ENCODE measurements at places on chromosomes 5 and 9.

- DNase-seq = no peak
Measured at GRCh38 chr9:127877566-127877998, at the start of gene AK1. AK1 (minus strand) TSS chr9:127877675; CDS start chr9:127874617, 3,058 bp downstream.

DNA sequence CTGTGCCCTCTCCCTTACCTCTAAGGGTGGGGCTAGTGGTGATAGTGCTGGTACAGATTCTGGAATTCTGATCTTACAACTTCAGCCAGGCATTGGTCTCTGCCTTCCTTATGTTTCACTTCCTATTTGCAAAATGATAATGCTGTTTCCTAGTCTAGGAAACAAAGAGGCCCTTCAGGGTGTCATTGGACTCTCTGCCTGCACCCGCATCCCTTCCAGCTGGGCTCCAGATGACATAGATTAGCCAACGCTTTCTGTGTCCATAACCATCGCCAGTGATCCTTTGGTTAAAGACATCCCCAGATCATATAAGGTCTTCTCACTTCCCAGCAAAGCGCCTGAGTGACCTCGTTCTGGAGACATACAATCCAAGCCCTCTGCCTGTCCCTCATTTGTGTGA is 180.7 kb downstream of the ERCC6L2 start:
- no peak for DNase-seq

GRCh38 chr5:84378420-84378819 is 6.3 kb downstream of the EDIL3 start:
- no peak for DNase-seq

- DNase-seq = no peak
Measured at GRCh38 chr5:122727112-122727541, 47.8 kb upstream of the SNX2 start.

DNA sequence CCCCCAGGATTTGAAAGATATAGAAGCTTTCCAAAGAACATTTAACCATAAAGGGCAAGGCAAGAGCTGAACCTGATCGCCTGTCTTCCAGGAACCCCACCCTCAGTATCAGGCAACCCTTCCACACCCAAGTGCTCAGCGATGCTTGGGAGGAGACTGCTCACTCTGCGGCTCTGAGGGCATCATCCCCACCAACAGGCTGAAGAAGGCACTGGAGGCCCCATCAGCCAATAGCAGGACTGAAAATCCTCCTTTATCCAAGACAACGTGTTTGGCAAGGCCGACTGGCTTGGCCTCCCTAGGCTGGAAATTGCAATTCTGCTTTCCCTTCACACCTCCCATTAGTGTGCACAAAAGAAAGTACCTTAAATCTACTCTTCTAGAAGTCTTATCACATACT is 1.4 kb upstream of the PPP2CA start:
- DNase-seq = no peak

DNA sequence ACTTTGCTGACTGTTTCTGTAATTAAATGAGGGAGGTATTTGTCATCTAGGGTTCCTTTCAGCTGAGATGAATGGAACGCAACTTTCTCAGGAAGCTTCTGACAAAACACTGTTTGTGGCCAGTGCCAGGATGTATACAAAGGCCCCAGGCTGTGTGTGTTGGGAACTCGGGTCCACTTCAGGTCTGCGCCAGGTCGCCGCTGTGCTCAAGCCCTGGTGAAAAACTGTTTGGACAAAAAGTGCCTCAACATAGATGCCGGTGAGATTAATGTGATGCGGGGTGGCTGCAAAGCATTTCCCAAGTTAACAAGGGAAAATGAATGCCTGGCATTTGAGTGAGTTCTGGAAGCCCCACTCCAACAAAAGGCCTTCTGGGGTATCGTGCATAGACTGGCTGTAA is 156.4 kb downstream of the GABBR2 start:
- DNase-seq = no peak

- DNase-seq = no peak
Measured at GRCh38 chr5:159987031-159987674, 21.8 kb upstream of the TTC1 start.

DNA sequence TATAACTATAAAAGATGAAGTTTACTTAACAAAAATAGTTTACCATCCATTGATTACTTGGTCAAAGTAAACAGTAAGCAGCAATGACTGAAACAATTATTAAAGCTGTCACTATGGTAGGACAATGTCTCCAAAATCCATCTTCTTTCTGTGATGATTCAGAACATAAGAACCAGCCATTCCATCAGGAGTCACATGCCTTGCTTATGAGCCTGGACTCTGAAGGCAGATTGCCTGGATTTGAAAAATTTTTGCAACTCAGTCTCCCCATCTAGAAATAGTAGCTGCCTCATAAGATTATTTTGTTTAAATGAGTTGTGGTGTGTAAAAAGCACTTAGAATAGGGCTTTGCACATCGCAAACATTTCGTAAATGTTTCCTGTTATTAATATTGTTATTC is 136.2 kb downstream of the LIFR start:
- DNase-seq = no peak

GRCh38 chr9:134187891-134188385 is 23.6 kb upstream of the RNU6ATAC start:
- no peak for DNase-seq

GRCh38 chr5:170313344-170313743 is 15.8 kb upstream of the LCP2 start:
- no peak for DNase-seq

GRCh38 chr5:142319560-142320429 is 5.0 kb downstream of the SPRY4 start:
- DNase-seq = no peak

DNA sequence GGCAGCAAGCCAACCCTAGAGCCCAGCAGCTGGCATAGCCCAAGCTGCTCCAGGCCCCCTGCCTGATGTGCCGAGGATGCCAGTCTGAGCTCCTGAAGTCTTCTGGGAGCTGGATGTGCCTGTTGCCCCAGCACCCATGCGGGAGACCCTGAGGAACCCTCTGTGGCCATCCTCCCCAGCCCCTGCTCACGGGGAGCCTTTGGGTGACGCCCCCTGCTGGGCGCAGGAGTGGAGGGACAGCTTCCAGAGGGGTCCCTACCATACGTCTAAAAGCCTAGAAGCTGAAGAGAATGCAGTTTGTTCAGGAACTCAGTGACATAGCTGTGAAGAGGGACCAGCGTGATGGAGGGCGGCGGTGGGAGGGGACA is 33.1 kb upstream of the MVB12B start:
- no peak for DNase-seq

- no peak for DNase-seq
Measured at GRCh38 chr9:118829334-118829733, 539.9 kb downstream of the BRINP1 start.

GRCh38 chr5:160260881-160261815 is 31.8 kb downstream of the FABP6 start:
- DNase-seq = no peak

- no peak for DNase-seq
Measured at GRCh38 chr9:100445161-100445902, 18.4 kb downstream of the MSANTD3 start.

DNA sequence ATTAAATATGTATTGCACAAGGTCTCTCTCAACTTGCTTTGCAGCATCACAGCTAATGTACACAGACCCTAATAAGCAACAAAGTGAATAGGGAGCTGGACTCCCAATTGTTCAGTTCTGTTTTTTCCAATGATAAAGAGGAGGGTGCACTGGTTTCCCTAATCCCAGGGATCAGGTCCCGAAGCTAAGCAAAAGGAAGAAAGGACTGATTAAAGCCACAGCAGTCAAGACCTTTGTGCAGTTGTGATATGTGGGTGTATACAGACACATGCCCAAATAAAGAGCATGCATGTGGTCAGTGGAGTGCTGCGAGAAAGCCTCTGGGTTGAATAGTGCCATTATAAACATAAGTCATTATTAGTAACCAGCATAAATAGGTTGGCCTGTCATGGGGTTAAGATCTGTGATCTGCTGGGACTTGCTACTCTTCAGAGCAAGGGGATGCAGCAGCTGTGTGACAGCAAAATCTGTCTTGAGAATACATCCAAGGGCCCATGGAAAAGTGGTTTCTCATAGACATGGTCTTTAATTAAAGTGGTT is 1863.1 kb upstream of the WWC1 start:
- no peak for DNase-seq

- DNase-seq = no peak
Measured at GRCh38 chr5:59416451-59416850, 477.1 kb downstream of the PDE4D start.

DNA sequence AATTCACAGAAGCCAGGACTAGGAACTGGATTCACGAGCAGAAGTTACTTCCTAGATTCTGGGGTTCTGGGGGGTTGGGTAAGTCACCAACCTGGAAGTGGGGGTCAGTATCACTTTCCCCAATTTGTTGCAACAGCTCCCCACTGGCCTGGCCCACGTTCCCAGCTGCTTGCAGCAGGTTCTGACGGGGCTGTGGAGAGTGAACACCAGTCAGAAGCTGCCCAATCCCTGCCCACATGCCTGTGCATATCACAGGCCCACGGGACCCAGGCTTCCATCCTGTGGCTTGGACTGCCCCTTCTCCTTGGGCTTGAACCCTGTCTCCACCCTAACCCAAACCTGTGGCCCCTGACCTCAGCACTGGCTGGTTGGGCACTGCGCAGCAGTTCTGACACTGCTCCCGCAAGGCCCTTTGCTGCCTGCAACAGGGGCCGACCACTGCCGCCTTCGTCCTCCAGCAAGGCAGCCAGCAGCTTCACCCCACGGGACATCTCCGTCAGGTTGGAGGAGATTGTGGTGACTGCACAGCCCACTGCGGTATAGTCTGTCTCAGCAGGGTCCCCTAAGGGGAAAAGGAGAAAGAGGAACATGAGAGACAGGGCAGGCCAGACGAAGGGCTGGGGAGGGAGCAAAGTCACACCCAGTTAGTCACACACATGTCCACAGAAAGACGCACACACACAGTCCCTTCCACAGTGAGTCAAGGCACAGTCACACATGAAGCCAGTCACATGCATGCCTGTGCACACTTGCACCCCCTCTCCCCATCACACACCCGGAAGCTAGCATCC is 13.1 kb downstream of the TLN1 start:
- peak; percentile 71 for DNase-seq

- no peak for DNase-seq
Measured at GRCh38 chr9:2466703-2467102, 154.9 kb upstream of the VLDLR start.

- peak; percentile 85 for DNase-seq
Measured at GRCh38 chr9:126158588-126159429, 167.8 kb upstream of the MVB12B start.

DNA sequence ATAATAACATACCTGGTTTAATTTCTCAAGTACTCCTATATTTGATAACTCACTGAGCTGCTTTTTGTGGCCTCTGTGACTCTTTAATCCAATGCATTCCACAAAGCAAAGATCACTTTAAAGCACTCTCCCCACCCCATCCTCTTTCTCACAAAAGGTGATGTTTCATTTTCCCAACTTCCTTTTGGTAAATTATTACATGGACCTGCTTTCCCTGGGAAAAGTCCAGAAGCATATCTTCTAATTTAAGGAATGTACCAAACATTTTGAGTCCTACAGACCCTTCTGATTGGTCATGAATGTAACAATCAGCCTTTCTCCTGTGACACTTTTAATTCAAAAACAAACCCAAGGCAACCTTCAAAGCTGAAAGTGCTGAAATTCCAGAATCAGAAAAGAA is 71.1 kb downstream of the MLLT3 start:
- DNase-seq = no peak

DNA sequence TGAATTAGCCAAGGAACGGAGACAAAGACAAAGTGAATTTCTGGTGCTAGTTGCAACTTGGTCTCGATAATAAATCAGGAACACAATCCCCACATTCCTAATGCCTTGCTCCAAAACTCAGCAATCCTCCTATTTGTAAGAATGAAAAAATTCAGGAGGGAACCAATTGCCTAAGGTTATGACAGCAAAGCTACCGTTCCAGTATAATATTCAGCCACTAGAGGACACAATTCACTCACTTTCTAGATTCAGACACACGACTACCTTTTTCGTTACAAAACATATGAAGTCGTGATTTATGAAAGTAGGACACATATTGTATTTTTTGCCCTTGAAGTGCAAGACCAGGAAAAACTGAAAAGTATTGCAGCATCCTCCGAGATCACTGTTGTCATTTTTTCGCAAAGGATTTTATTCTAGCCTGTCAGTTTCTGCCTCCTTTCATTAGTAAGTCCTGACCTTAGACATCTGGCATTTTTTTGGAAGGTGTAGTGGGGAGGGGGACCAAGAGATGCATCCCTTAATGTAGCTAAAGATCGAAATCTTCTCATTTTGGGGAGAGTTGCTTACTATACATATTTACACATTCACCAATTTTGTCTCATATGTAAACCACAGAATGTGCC is 133.1 kb downstream of the DOCK8 start:
- no peak for DNase-seq

GRCh38 chr5:126499278-126499677 is 76.1 kb downstream of the GRAMD2B start:
- no peak for DNase-seq

GRCh38 chr5:120345947-120346346 is 118.2 kb upstream of the PRR16 start:
- DNase-seq = no peak

- peak; percentile 49 for DNase-seq
Measured at GRCh38 chr5:134133995-134134541, 19.6 kb downstream of the TCF7 start.

GRCh38 chr5:135468541-135468940 is 16.4 kb upstream of the TIFAB start:
- peak; percentile 53 for DNase-seq

- no peak for DNase-seq
Measured at GRCh38 chr5:67192719-67193438, 3.7 kb downstream of the CD180 start.

DNA sequence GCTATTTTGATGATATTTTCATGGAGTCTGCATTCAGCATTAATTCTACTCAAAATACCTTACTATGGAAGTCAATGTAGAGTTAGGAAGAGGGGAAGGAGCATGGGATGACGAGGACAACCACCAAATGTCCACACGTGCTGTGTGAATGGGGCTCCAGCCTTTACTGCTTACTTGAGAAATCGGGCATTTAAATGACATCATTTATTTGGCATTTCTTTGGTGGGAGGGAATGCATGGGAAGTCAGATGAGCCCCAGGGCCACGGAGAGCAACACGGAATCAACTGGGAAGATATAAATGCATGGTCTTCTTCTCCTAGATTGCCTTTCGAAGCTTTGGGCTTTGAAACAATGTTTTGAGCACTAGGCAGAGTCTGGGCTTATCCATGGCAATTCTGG is 458.5 kb upstream of the KLF4 start:
- no peak for DNase-seq

DNA sequence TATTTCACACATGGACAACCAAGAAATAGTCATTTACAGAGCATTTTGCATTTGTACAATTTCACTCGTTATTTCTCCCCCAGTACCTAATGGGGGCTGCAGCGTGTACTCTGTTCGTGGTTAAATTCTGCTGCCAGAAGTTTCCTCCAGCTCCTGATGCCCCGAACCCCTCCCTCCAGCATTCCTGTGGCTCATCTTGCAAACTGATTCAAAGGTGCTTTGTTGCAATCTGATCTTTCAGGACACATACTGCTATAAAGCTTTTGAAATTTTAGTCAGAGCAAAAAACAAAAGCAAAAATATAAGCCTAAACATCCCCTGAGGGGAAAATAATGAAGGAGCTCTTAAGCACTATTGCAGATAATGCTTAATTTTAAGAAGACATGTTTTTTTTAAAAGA is 27.7 kb downstream of the UBLCP1 start:
- DNase-seq = no peak

GRCh38 chr9:89435071-89435823 is 62.7 kb downstream of the SEMA4D start:
- no peak for DNase-seq

- DNase-seq = no peak
Measured at GRCh38 chr9:100811643-100812042, 216.9 kb upstream of the PLPPR1 start.

Data from mesenteric fat pad (tissue), 1 donor.